Spleen (tissue), 13 donors: ENCODE measurements at places on chromosomes 2 and 18.

DNA sequence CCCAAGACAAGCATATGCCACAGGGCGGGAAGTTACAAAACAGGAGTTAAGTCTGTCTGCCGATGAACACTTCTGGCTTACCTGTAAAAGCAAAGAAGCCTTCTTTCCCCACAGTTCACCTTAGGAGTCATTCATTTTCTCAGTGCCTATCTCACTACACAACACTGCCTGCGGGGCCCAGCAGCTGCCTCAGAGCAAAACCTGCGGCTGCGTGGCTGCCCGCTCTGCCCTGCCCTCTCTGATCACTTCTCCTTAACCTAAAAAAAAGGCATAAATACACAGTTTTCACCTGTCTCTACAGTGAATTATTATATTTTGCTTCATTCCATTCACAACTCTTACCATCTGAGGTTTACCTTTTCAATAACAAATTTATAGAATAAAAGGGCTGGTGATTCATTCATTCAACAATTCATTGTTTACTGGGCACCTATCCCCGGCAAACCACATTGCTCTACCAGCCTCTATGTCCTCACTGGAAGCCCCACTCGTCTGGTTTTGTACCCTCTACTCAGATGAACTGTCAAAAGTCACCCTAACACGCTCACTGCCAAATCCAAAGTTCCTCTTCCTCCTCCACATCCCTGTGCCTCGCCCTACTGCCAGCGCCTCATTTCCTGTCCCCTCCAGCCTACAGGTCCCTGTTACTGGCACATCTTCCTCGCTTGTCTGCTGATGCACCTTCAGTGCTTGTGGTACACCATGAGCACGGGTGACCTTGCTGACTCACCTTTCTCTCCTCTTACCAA lies 31.4 kb downstream of the AFG3L2 start:
- no peaks in the 10 kb centered on the region for H3K4me1 ChIP-seq
- no peaks in the 10 kb centered on the region for H3K27me3 ChIP-seq
- no peak for DNase-seq
- no peak overlapping the region for H3K27ac ChIP-seq
- H3K4me3 ChIP-seq: no peak overlapping the region
- H3K36me3 ChIP-seq: peaks cover 100% of the 10 kb centered on the region

GRCh38 chr18:79634186-79634585 lies 45.4 kb upstream of the CTDP1 start:
- H3K36me3 ChIP-seq: no peaks in the 10 kb centered on the region
- no peak overlapping the region for H3K4me3 ChIP-seq
- no peak overlapping the region for H3K27ac ChIP-seq
- no peak for DNase-seq
- H3K4me1 ChIP-seq: no peaks in the 10 kb centered on the region
- peaks cover 18% of the 10 kb centered on the region for H3K27me3 ChIP-seq

DNA sequence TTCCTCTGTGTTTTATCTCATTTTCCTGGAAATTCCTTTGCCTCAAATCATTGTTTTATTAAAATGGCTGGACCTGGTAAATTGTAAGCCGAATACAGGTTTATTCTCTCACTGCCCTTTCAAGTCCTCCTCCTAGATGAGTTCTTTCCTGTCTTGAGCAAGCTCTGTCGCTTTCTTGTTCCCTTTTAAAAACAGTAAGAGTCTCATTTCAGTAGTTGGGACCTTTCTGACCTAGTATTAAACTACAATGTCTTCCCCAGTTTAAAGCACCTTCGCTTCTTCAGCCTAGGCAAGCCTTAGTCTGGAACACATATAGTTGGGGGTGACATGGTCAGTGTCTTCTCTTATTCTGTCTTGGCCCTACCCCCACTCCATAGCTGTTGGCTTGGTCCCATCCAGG lies 40.9 kb upstream of the SP140L start:
- H3K27me3 ChIP-seq: no peaks in the 10 kb centered on the region
- DNase-seq: no peak
- no peak overlapping the region for H3K4me3 ChIP-seq
- no peak overlapping the region for H3K27ac ChIP-seq
- peaks cover 82% of the 10 kb centered on the region for H3K36me3 ChIP-seq
- no peaks in the 10 kb centered on the region for H3K4me1 ChIP-seq

DNA sequence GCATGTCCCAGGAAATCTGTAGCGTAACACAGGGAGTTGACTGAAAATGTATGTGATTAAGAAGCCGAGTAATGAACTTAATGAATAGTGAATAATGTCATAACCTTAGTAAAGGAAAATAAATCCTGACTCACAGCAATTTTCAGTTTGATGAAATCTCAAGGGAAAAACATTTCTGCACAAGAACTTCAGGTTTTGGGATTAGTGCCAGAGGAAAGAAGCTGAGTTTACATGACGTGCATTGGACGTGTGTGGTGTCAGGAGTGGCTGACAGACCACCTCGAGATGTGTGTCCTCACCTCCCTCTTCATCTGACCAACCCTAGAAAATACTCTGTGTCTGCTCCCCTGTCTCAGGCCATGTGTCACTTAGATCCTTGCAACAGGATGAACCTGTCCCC lies 39.1 kb downstream of the VWA3B start:
- H3K36me3 ChIP-seq: no peaks in the 10 kb centered on the region
- peaks cover 10% of the 10 kb centered on the region for H3K4me1 ChIP-seq
- no peak overlapping the region for H3K4me3 ChIP-seq
- H3K27me3 ChIP-seq: no peaks in the 10 kb centered on the region

DNA sequence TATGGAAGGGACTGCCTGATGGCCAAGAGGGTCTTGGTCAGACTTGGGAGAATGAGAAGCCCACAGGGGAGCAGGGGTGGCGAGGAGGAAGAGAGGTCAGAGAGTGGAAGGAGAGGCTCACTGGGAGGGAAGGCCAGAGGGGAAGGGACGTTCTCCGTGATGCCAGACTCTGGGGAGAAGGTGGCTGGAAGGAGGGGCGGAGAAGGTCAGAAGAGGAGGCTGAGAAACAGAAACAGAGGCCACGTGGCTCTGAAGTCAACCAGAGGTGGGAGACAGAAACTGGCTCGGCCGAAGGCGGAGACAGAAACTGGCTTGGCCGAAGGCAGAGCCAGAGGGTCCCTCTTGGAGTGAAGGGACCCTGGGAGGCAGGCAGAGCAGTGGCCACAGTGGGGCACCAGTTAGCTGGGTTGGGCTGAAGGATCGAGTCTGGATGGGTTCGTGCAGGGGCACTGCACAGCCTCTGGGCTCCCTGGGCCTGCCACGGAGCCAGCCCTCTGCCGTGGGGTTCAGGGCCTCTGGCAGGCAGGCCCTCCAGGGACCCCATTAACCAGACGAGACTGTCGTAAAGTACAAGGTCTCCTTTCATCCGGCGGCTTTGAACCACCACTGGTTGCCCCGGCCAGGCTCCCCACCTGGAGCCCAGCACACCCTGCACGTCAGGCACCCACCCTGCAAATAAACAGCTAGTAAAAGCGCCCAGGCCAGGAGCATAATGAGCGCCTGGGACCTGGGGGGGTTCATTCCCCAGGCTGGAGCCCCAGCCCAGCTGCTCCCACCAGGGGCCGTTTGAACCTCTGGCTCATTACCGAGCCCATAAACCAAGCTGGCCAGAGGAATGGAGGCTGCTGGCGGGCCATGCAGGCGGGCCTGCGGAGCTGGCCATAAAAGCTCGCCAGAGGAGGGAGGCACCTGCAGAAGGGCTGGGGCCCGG lies 218.8 kb downstream of the DYSF start:
- no peak overlapping the region for H3K4me3 ChIP-seq
- H3K4me1 ChIP-seq: peaks cover 10% of the 10 kb centered on the region
- H3K36me3 ChIP-seq: peaks cover 16% of the 10 kb centered on the region
- H3K27ac ChIP-seq: no peak overlapping the region

DNA sequence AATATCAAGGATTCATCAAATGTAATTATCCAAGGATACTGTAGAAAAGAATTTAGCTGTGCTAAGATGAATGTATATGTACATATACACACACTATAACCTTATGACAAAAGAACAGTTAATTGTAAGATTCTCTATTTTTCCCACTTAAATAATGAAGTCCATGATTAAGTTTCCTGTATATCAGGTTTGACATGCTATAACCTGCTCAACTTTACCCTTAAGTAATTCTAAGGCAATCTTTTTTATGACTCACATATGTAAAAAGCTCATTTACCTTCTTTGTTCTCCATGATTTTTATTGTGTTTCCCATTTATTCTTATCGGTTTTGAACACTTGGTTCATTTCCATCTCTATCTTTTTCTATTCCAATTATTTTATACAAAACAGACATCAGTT lies 1213.1 kb upstream of the SLC39A10 start:
- H3K27me3 ChIP-seq: no peaks in the 10 kb centered on the region
- H3K27ac ChIP-seq: no peak overlapping the region
- H3K4me1 ChIP-seq: no peaks in the 10 kb centered on the region
- no peaks in the 10 kb centered on the region for H3K36me3 ChIP-seq
- no peak overlapping the region for H3K4me3 ChIP-seq

GRCh38 chr18:24395049-24395795 lies 2.4 kb downstream of the OSBPL1A start:
- no peak for DNase-seq
- H3K36me3 ChIP-seq: no peaks in the 10 kb centered on the region
- H3K27me3 ChIP-seq: no peaks in the 10 kb centered on the region
- no peak overlapping the region for H3K4me3 ChIP-seq

- H3K27ac ChIP-seq: no peak overlapping the region
- DNase-seq: no peak
- H3K4me1 ChIP-seq: no peaks in the 10 kb centered on the region
These were observed 98.3 kb downstream of the MYCN start for GRCh38 chr2:16038621-16039020.

DNA sequence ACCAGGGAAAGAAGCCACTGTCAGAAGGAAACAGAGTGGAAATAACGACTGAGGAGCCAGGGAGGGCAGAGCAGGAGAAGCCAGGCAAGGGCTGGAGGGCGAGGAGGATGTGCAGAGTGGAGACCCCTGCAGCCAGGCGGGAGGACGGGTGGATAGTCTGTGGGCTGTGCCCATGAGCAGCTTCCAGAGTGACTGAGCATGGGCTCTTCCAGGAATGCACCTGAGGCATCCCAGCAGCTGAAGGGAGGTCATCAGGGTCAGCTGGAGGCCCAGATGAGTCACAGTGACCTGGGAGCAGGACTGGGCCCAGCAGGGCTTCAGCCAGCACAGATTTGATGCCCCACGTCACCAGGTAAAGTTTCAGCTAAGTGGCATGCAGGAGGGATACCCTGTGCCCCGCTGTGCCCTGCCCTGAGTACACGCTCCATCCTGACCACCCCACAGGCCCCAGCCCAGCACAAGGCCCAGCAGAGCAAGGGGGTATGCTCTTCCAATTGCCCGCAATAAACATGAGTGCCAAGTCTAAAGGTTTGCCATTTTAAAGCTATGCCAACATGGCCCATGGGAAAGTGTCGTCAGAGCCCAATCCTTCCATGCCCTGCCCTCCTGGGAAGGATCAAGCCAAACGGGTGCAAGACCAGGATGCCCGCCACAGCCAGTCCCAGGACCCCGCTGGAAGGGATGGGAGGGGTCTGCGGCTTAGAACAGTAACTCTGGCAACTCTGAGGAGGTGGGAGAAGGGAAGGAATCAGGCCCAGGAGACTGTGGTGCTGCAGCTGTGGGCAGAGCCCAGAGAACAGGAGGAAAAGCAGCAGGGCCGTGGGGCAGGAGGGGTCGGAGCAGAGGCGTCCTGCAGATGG lies 85.7 kb downstream of the SEPTIN10 start:
- no peaks in the 10 kb centered on the region for H3K4me1 ChIP-seq
- H3K36me3 ChIP-seq: no peaks in the 10 kb centered on the region
- peak; percentile 58 for DNase-seq
- no peak overlapping the region for H3K27ac ChIP-seq
- H3K4me3 ChIP-seq: no peak overlapping the region
- H3K27me3 ChIP-seq: no peaks in the 10 kb centered on the region
